SK-MEL-5 (cell line): ENCODE measurements at places on chromosomes 2 and 18. TPM values are rescaled to one million over a fixed set of nuclear protein-coding genes. Genes with fewer than 3 reads are reported as not detected.

Gene PLCL1
- total RNA-seq, result 0.83 and 0.90 TPM in 2 replicates

Gene GLI2
- total RNA-seq, result 0.16 and 0.24 TPM in 2 replicates

Gene CFLAR
- 35.2 and 38.5 TPM in 2 replicates for total RNA-seq

Gene SCN9A
- total RNA-seq, result 0.21 and 0.27 TPM in 2 replicates

Gene PCARE
- total RNA-seq, result 0.03 TPM in 1 of 2 replicates, not detected in the other

Gene LHCGR
- not detected in 2 replicates for total RNA-seq

Gene IL36RN
- not detected in 2 replicates for total RNA-seq

Gene GULP1
- 34.6 and 38.9 TPM in 2 replicates for total RNA-seq

Gene CSRNP3
- total RNA-seq, result 0.32 and 0.45 TPM in 2 replicates

Gene ROCK2
- total RNA-seq, result 21.9 and 25.0 TPM in 2 replicates

Gene LYPD6
- total RNA-seq, result 0.53 and 0.61 TPM in 2 replicates

Gene ICA1L
- total RNA-seq, result 0.61 and 2.1 TPM in 2 replicates

Gene SCYGR4
- not detected in 2 replicates for total RNA-seq

Gene GNLY
- not detected in 2 replicates for total RNA-seq

Gene ACTG2
- 0.24 and 0.42 TPM in 2 replicates for total RNA-seq

Gene RAB31
- total RNA-seq, result 11.2 and 12.9 TPM in 2 replicates

Gene OSR1
- not detected in 2 replicates for total RNA-seq

Gene TOGARAM2
- total RNA-seq, result under 0.01 TPM in 1 of 2 replicates, not detected in the other

Gene GKN2
- total RNA-seq, result not detected in 2 replicates

Gene ERMN
- not detected in 2 replicates for total RNA-seq

Gene KHK
- 3.0 and 3.2 TPM in 2 replicates for total RNA-seq

Gene MGAT4A
- 16.3 and 22.0 TPM in 2 replicates for total RNA-seq

Gene SOWAHC
- 8.5 and 8.6 TPM in 2 replicates for total RNA-seq

Gene CFAP65
- 0.16 and 0.24 TPM in 2 replicates for total RNA-seq

Gene KCNS3
- 33.2 and 35.0 TPM in 2 replicates for total RNA-seq

Gene FANCL
- 86.9 and 89.1 TPM in 2 replicates for total RNA-seq

Gene PPP1R1C
- total RNA-seq, result 0.67 and 2.0 TPM in 2 replicates

Gene EGR4
- not detected in 2 replicates for total RNA-seq

Gene STPG4
- 0.26 TPM in 1 of 2 replicates, not detected in the other for total RNA-seq

Gene PRKD3
- total RNA-seq, result 440 and 449 TPM in 2 replicates

Gene CFAP221
- not detected in 2 replicates for total RNA-seq

Gene KDSR
- total RNA-seq, result 27.6 TPM in 2 replicates

Gene AGAP1
- total RNA-seq, result 15.8 and 16.4 TPM in 2 replicates

Gene PRSS56
- not detected in 2 replicates for total RNA-seq

Gene TMEM163
- total RNA-seq, result 0.05 TPM in 1 of 2 replicates, not detected in the other

Gene TMEM17
- total RNA-seq, result 8.0 and 9.3 TPM in 2 replicates

Gene BCL2L11
- total RNA-seq, result 5.2 and 5.4 TPM in 2 replicates

Gene PROKR1
- 6.3 and 6.9 TPM in 2 replicates for total RNA-seq

Gene TRABD2A
- total RNA-seq, result 0.98 and 2.9 TPM in 2 replicates

Gene BMP10
- not detected in 2 replicates for total RNA-seq

Gene GALR1
- total RNA-seq, result not detected in 2 replicates

Gene INHBB
- total RNA-seq, result not detected in 2 replicates

Gene FAM124B
- 0.13 TPM in 1 of 2 replicates, not detected in the other for total RNA-seq

Gene DTNB
- total RNA-seq, result 18.0 and 19.9 TPM in 2 replicates

Gene ZC3H6
- total RNA-seq, result 1.8 and 2.0 TPM in 2 replicates

Gene PSD4
- total RNA-seq, result 0.43 and 0.63 TPM in 2 replicates

Gene UPP2
- total RNA-seq, result not detected in 2 replicates

Gene IL36A
- not detected in 2 replicates for total RNA-seq

Gene SPP2
- not detected in 2 replicates for total RNA-seq

Gene INPP5D
- 0.08 and 0.50 TPM in 2 replicates for total RNA-seq

Gene ELOA2
- total RNA-seq, result not detected in 2 replicates

Gene DYNAP
- not detected in 2 replicates for total RNA-seq
